ENCODE measurements at places on chromosomes 4 and X.
A peak's percentile ranks its signal among the peaks of the same experiment; 100 is the strongest.

- DNase-seq, result no peak
These were observed 121.3 kb downstream of the EGF start for GRCh38 chr4:110034026-110034393.

- no peak for DNase-seq
These were observed 10.6 kb upstream of the HMX1 start for GRCh38 chr4:8882239-8882638.

GRCh38 chr4:92433272-92433758 is 129.5 kb downstream of the GRID2 start:
- no peak for DNase-seq

GRCh38 chr4:36183232-36183631 is 61.1 kb downstream of the ARAP2 start:
- DNase-seq, result no peak

- peak; percentile 23 for DNase-seq
These were observed 477 bp downstream of the KLHL13 start for GRCh38 chrX:118115953-118116712.

GRCh38 chr4:140343303-140343702 is 30.1 kb upstream of the SCOC start:
- no peak for DNase-seq

DNA sequence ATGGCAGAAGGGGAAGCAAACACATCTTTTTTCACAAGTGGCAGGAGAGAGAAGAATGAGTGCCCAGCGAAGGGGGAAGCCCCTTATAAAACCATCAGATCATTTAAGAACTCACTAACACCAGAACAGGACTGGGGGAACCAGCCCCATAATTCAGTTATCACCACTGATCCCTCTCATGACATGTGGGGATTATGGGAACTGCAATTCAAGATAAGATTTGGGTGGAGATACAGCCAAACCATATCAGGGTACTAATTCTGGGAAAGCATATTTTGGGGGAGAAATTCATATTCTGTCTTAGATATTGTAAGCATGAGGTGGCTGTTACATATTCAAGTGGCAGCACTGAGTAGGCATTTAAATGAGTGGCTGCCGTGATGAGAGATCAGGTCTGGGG is 87.8 kb downstream of the RAPGEF2 start:
- no peak for DNase-seq
